Activated T-helper 1 cell treated with anti-CD3 and anti-CD28 coated beads, Interleukin-12 subunit alpha, Interleukin-12 subunit beta, Interleukin-2, Interleukin-4 antibody, amounts not matched to agents 30 ng/mL and 10 ng/mL and 1 ng/mL, durations not matched to agents 14 hours and 24 hours and 36 hours (primary cell): ENCODE measurements at places on chromosomes 12 and 14. TPM values are rescaled to one million over a fixed set of nuclear protein-coding genes. Genes with fewer than 3 reads are reported as not detected.
A peak's percentile ranks its signal among the peaks of the same experiment; 100 is the strongest.

DNA sequence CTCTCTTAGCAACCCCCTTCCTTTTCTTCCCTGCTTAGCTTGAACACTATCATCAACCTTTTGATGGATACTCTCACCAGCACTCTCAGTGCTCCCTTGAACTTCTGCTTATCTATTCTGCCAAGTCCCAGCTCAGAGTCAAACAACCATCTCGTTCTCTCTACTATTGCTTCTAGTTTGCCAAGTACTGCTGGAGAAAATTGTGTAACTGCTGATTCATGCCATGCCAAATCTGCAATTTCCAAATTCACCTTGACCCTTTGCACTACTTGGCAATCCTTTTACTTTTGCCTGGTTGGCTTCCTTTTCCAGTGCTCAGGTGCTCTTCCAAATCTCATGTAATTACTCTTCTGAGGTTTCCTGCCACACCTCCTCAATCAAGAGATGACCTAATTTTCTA, 2.8 kb upstream of the CCDC196 start:
- no peak for DNase-seq

DNA sequence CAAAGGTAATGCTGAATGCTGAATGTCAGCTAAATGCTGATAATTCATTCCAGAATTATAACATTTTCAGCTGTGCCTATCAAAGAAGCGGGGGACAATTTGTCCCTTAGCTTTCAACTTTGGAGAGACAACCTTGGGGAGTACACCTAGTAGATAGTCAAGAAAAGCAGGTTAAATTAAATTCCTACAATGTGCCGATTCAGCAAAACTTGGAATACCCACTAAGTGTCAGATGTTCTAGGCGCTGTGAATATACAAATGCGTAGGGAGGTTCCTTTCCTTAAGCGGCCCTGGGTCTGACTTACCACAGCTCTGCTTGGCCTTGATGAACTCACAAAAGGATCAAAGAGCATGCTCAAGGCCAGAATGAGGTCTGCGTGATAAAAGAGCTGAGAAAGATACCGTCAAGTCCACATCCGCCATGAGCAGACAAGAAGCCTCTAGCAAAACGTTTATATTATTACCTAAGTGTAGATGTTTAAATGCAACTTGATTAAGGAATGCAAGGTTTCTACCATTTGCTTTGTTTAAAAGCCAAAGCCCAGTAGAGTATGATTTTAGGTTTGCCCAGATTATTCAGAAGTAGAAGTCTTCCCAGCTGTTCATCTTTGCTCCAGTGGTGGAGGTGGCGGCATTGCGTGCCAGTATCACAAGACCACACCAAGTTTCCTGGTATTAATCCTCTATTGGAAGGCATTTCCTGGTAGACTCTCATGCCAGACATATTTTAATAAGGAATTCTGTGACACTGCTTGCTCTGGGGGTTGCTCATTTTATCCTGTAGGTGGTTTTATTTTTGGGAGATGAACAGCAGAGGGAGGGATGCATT, 368.6 kb downstream of the DPF3 start:
- DNase-seq, result no peak

DNA sequence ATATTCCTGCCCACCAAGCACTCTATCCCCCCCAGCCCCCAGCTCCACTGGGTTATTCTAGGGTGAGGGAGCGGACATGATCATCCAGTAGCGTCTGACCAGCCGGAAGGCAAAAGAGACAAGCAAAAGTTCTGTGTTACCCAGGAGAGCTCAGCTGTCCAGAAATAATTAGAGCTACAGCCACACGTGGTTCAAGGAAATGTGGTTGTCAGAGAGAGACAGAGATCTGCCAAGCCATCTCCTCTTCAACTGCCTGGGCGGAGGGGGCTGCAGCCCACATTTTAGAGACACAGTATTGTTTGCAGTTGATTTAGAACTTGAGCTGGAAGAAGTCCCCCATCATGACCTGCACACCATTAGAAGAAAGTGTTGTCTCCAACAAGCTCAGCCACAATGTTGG, 30.4 kb downstream of the DAO start:
- no peak for DNase-seq

Gene HOXC13
- not detected in 2 replicates for total RNA-seq

GRCh38 chr14:60599727-60600126, 49.5 kb downstream of the SIX1 start:
- no peak for DNase-seq

GRCh38 chr14:76326918-76327689, 48.8 kb upstream of the ESRRB start:
- no peak for DNase-seq

Gene SIX1
- total RNA-seq, result 0.39 and 0.41 TPM in 2 replicates

DNA sequence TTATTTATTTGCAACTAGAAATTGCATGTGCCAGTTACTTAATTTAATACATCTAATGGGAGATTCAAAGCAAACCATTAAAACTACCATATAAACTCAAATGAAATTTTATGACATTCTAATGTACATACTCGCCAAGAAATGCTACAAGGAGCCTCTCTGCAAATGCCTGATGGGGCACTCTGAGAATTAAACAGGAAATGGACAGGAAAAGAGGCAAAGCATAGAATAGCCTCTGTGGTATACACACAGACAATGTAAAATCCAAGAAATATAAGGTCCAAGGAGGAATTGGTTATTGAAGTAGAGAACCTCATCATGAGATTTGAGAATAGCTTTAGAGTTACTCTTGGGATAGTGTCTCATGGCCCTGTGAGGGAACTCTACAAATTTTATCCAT, 41.2 kb downstream of the RAB21 start:
- no peak for DNase-seq

DNA sequence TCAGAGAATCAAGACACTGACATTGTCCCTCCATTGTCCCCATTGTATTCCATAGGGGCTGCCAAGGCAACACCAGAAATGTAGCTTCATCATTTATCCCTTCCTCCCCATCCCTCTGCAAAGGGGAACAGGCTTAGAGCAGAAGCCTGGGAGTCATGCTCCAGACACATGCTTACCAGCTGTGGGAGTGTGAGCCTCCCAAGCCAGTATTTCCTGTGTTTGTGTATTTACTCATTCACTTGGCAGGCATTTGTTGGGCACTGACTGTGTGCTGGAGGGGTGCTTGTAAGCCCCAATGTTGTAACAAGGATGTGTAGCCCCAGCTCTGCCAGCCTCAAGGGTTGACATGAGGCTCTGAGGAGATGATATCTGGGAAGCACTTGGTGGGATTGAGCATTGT, 46.0 kb upstream of the TCL1A start:
- no peak for DNase-seq

- DNase-seq, result no peak
Observed at GRCh38 chr12:128707488-128707887, 116.3 kb downstream of the SLC15A4 start.

DNA sequence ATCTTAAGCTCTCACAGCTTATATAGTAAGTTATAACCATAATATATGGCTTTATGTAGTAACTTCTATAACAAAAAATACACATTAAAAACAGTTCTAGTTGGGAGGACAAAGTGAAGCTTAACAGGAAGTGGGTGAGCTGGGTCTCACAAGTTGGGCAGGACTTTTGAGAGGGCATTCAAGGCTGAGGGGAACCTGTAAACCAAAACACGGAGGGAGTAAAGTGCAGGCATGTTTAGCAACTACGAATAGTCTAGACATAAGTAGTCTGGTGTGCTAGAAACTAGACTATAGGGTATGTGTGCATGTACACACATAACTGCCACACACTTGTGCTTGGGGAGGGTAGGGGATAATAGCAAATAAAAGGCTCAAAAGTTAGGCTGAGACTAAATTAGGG, 14.2 kb upstream of the NEK9 start:
- DNase-seq, result no peak

Gene GARIN6
- not detected in 2 replicates for total RNA-seq

Gene SERPINA1
- 0.12 TPM in 1 of 2 replicates, not detected in the other for total RNA-seq

GRCh38 chr12:47747126-47747525, 11.6 kb downstream of the RAPGEF3 start:
- DNase-seq, result no peak

Gene MEG3
- total RNA-seq, result not detected in 2 replicates

Gene LMNTD1
- total RNA-seq, result not detected in 2 replicates

Gene SYT1
- not detected in 2 replicates for total RNA-seq

Gene KTN1
- total RNA-seq, result 123 and 135 TPM in 2 replicates

DNA sequence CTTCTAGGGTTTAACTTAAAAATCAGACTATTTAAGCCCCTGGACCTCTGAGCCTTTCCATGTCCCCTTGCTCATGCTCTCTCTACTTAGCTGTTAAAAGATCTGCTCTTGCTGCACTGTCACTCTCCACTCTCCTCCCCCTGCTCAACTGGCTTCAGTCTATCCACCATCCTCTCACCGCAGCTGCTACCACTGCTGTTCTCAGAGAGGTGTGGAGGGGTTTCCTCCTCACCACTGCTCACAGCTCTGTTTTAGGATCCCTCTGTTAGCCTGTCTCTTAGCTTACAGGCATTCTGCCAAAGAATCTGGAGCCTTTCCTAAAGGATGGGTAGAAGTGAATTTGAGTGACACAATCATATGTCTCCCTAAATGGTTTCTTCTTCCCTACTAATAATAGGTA, 43.7 kb upstream of the ATP2B1 start:
- no peak for DNase-seq

- DNase-seq, result no peak
Observed at GRCh38 chr14:91935586-91935985, 11.9 kb downstream of the FBLN5 start.

DNA sequence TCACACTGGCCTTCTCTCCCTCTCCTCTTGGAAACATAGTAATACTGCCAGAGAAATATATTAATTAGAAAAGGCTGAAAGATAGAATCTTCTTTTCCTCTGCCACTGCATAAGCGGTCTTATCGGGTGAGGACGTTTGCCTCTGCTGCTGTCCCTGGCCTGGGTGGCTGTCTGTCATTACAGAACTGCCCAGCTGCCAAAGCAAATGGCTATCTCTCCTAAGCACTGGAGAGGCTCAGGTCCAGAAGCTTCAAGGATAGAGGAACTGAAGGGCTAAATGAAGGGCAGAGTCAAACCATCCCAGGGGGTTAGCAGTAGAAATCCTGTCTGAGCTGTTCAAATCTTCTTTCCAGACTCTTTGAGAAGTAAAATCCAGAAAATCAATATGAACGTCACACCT, 198.6 kb upstream of the CAND1 start:
- DNase-seq, result no peak

DNA sequence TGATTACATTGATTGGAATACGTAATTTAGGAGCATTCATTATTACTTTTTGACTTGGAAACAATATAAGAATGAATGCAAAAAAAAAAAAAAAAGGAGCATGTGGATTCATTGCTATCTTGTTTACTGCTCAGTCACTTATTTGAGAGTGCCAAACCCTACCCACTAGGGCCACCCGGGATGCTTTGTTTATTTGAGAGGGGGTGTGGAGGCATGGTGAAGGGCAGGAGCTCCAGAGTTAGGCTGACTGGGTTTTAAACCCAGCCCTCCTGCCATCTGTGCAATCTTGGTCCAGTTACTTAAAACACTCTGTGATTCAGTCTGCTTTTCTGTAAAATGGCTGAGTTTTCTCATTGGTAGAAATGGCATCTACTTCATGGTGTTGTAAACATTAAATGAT, 195.2 kb downstream of the RAD51B start:
- DNase-seq, result no peak

- DNase-seq, result no peak
Observed at GRCh38 chr14:105492971-105493871, 2.2 kb downstream of the TEDC1 start.

Gene SMIM41
- 0.44 TPM in 1 of 2 replicates, not detected in the other for total RNA-seq

- no peak for DNase-seq
Observed at GRCh38 chr14:22487941-22488340, 101.1 kb downstream of the DAD1 start.

GRCh38 chr14:77212943-77213678, 31.5 kb downstream of the TMEM63C start:
- DNase-seq, result peak; percentile 9

DNA sequence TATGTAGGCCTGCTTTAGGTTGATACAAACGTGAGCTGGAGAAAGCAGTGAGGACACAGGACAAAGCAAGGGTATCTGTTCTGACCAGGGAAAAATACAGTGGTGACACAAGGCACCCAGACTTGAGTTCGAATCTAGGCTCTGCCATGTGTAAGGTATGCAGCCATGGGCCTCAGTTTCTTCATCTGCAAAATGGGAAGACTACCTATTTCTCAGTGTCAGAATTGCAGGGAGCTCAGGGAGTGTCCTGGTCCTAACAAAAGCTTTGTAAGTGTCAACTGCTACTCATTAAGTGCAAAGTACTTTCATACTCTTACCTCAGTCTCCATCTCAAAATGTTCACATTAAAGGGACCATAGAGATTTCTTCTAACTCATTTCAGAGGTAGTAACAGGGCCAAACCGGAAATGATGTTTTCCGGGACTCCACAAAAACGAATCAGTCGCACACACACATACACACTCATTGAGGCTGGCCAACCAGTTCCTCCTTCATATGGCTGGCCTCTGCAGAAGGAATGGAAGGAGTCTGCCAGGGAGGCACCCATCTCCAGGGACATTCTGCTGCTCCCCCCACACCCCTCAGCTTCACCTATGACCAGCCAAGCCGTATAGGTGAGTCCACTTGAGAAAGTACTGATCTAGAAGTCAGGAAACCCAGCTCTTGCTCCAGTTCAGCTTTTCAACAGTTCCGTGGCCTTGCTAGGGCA, 7.8 kb downstream of the CTDSP2 start:
- DNase-seq, result peak; percentile 24

DNA sequence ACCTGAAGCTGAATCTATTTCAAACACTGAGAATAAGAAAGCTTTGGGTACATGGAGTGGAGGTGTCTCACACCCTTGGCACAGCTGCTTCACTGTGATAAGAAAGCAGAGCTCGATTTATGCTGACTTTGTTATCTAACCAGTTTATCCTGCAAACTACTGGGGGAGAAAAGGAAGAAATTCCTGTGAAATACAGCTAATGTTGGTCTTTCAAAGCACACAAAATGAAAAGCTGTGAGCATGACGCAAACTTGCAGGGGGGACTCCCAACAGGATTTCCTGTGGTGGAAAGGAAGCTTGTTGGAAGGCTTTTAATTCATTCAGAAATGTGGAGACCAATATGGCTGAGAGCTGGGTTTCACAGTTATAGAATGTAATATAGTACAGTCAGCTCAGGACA, 53.4 kb downstream of the SRGAP1 start:
- no peak for DNase-seq

GRCh38 chr12:121653999-121654398, 15.5 kb downstream of the MORN3 start:
- no peak for DNase-seq

Gene RND1
- 7.9 and 9.3 TPM in 2 replicates for total RNA-seq

GRCh38 chr14:104218361-104219180, 80.2 kb downstream of the KIF26A start:
- DNase-seq, result no peak

Gene GALNT16
- total RNA-seq, result 0.02 and 0.05 TPM in 2 replicates

DNA sequence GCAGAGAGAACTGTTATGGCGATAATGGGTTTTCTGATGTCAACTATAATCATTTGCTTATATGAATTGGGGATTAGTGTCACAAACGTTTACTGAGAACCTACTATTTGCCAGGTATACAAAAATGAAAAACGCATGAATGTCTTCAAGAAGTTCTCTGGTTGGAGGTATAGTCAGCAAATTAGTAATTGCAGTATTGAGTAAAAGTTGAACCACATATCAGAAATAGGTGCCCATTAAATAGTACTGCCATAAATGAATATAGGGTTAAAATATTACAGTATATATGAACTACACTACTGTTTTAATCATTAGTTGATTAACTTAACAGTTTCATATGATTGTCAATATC, 60.0 kb downstream of the PTPRB start:
- DNase-seq, result no peak
